Progenitor cell of endocrine pancreas (in vitro differentiated cells): ENCODE measurements at places on chromosomes 2 and 18.

DNA sequence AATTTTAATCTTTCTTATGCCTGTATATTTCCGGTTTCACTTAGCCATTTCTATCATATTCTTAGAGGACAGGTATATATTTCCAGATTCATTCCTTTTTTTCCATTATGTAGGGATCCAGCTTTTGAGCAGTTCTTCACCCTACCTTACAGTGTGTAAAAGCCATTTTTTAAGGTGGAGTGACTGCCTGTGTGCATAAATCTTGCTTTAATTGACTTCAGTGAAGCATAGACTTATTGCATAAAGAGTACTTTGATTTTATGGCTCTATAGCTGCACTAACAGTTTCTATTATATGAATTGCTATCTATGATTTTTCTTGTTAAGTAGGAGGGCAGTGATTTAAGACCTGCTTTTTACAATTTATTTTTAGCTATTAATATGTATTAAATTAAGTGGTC lies 132.6 kb downstream of the NYAP2 start:
- H3K36me3 ChIP-seq = no peaks in the 10 kb centered on the region
- no peak overlapping the region for H3K27ac ChIP-seq
- no peak for DNase-seq
- H3K4me3 ChIP-seq = no peak overlapping the region
- peaks cover 3% of the 10 kb centered on the region for H3K27me3 ChIP-seq

- no peak overlapping the region for H3K4me3 ChIP-seq
- H3K4me1 ChIP-seq = no peaks in the 10 kb centered on the region
- DNase-seq = no peak
- no peaks in the 10 kb centered on the region for H3K36me3 ChIP-seq
- peaks cover 11% of the 10 kb centered on the region for H3K27me3 ChIP-seq
Measured at GRCh38 chr2:217695033-217695520, 307.7 kb downstream of the TNS1 start.

DNA sequence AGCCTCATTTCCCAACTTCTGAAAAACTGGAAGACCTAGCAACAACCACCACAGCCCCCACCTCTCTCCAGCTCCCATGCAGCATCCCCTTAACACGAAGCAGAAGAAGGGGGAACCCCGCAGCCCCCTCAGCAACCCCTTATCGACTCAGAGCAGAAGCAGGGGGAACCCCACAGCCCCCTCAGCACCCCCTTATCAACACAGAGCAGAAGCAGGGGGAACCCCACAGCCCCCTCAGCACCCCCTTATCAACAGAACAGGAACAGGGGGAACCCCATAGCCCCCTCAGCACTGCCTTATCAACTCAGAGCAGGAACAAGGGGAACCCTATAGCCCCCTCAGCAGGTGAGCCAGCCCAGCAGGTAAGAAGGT lies 6.7 kb downstream of the SLC66A2 start:
- H3K4me1 ChIP-seq = peaks cover 13% of the 10 kb centered on the region
- peaks cover 14% of the 10 kb centered on the region for H3K36me3 ChIP-seq
- H3K27ac ChIP-seq = no peak overlapping the region
- no peak overlapping the region for H3K4me3 ChIP-seq

DNA sequence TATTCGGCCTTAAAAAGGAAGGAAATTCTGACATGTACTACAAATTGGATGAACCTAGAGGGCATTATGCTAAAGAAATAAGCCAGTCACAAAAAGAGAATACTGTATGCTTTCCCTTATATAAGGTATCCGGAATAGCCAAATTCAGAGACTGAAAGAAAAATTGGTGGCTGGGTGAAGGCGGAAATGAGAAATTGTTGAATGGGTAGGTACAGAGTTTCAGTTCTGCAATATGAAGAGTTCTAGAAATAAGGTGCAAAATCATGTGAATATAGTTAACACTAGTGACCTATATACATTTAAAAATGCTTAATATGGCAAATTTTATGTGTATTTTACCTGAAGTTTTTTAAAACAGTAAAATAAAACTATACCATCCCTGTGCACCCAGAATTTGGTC lies 43.1 kb downstream of the RMP24 start:
- H3K27ac ChIP-seq = peak overlapping the region; percentile 8
- no peaks in the 10 kb centered on the region for H3K27me3 ChIP-seq
- H3K4me1 ChIP-seq = peaks cover 2% of the 10 kb centered on the region
- H3K36me3 ChIP-seq = no peaks in the 10 kb centered on the region
- H3K4me3 ChIP-seq = no peak overlapping the region

DNA sequence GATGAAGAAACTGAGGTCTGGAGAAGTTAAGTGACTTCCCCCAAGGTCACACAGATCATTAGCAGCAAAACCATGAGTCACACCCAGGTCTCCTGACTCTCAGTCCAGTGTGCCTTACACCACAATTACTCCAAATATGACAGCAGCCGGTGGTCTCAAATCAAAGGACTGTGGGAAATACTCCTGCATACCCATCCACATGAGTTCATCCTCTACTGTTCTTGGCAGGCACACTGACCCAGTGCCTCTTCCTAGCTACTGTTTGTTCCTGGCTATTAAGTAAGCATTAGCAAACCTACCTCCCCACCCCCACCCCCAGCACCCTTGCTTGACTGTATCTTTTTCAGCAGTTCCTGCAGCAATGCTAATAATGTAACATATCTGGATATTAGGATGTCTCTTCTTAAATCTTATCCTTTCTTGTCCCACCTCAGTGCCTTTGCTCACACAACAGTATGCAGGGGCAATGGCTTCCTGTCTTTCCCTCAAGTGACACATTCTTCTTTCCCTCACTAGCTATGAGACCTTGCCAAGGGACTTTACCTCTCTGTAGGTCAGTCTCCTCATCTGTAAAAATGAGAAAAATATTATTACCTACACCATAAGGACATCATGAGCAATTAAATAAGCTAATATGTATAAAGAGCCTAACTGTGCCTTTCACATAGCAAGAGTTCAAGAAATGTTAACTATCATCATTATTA lies 46.2 kb downstream of the FAM98A start:
- peaks cover 6% of the 10 kb centered on the region for H3K4me1 ChIP-seq
- no peaks in the 10 kb centered on the region for H3K36me3 ChIP-seq
- no peak for DNase-seq
- no peaks in the 10 kb centered on the region for H3K27me3 ChIP-seq

- peak overlapping the region; percentile 0 for H3K27ac ChIP-seq
- no peak overlapping the region for H3K4me3 ChIP-seq
- no peak for DNase-seq
- peaks cover 46% of the 10 kb centered on the region for H3K27me3 ChIP-seq
Measured at GRCh38 chr2:120480346-120480902, 134.5 kb downstream of the INHBB start.

- H3K4me3 ChIP-seq = no peak overlapping the region
- peaks cover 54% of the 10 kb centered on the region for H3K4me1 ChIP-seq
- H3K27ac ChIP-seq = peak overlapping the region; percentile 29
- no peak for DNase-seq
- no peaks in the 10 kb centered on the region for H3K36me3 ChIP-seq
Measured at GRCh38 chr18:10138719-10139118, 224.9 kb downstream of the VAPA start.

DNA sequence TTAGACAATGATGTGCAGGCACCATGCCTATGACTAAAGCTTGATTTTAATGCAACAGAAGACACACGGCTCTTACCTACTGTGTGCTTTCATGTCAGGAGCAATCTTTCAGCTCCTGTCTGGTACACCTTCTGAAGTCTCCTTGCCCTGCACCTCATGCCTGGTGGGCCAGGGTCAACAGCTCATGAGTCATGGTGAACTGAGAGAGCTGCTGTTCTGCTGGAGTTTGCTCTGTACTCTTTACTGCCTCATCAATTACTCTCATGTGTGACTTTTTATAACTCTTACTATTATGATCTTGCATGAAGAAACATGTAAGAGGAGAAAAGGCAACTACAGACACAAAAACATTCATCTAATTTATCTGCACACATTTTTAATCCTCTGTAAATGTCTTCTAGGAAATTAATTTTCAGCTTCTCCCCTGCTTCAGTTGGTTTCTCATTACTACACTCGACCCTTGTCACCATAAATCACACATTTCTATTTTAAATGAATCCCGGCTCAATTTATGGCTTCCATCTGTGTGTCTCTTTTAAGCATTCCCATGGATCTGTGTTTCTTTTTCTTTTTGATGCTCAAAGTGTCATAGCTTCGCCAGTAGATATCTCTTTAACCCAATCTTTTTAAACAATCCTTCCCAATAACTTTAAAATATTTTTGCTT lies 9.7 kb downstream of the SERPINB7 start:
- H3K27ac ChIP-seq = no peak overlapping the region
- H3K36me3 ChIP-seq = no peaks in the 10 kb centered on the region
- DNase-seq = no peak
- H3K4me3 ChIP-seq = no peak overlapping the region

GRCh38 chr18:39846265-39846664 lies 2108.8 kb upstream of the PIK3C3 start:
- H3K27ac ChIP-seq = no peak overlapping the region
- no peak for DNase-seq
- H3K4me1 ChIP-seq = peaks cover 9% of the 10 kb centered on the region
- peaks cover 9% of the 10 kb centered on the region for H3K27me3 ChIP-seq

GRCh38 chr2:165815299-165816141 lies 21.5 kb upstream of the GALNT3 start:
- H3K27ac ChIP-seq = no peak overlapping the region
- no peaks in the 10 kb centered on the region for H3K27me3 ChIP-seq
- no peaks in the 10 kb centered on the region for H3K36me3 ChIP-seq
- H3K4me3 ChIP-seq = no peak overlapping the region

DNA sequence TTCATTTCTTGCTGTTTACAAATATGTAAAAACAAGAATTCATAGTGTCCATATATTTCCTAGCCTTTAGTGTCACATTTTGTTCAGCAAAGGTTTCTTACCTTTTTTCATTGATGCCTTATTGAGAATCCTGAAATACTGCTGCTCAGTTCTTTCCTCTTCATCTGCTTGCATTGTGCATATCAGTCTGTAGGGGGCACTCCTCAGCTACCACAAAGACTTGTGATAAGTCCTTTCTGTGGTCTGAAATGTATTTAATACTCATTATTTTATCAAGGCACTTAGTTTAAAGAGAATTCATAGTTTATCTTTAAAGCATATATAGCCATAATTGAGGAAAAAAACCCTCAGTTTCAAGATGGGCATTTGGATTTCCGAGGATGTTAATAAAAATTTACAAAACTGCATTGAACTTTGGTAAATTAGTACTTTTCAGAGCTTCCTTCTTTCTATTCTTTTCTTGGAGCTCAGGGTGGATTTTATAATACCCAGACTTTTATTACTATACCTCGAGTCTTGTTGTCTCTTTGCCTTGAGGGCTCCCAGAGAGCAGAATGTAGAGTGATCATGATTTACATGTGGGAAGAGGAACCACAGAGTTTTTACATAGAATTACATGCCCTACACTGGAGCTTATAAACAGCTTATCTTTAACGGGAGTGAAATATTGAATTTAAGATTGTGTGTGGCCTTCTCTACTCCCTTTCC lies 570.1 kb downstream of the PLCL1 start:
- no peak overlapping the region for H3K4me3 ChIP-seq
- no peak overlapping the region for H3K27ac ChIP-seq
- peaks cover 18% of the 10 kb centered on the region for H3K27me3 ChIP-seq
- DNase-seq = peak; percentile 18

GRCh38 chr2:71669628-71670429 lies 216.5 kb downstream of the DYSF start:
- H3K36me3 ChIP-seq = no peaks in the 10 kb centered on the region
- H3K4me1 ChIP-seq = no peaks in the 10 kb centered on the region
- no peak overlapping the region for H3K4me3 ChIP-seq

DNA sequence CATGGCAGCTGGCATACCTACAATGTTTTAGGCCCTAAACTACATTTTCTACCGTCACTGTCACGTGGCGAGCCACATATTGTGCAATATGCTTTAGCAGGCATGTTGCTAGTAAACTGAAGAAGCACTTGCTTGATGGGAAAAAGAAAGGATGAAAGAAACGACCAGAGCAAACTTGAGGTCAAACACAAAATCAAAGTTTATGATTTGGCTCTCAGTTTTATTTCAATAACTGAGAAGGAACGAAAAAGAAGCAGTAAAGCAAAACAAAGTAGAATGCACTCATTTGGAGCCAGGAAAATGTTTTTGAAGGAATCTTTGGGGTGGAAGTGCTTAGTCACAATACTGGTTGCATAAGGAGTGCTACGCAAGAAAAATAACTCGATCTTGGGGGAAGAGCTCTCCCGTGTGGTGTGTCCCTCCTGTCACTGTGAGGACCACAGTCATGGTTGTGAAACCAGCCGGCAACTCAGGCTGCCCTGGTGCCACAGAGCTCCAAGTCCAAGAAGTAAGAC lies 349.8 kb downstream of the RBM43 start:
- H3K4me3 ChIP-seq = no peak overlapping the region
- no peak for DNase-seq
- peaks cover 7% of the 10 kb centered on the region for H3K27me3 ChIP-seq
- peak overlapping the region; percentile 58 for H3K27ac ChIP-seq
- peaks cover 1% of the 10 kb centered on the region for H3K4me1 ChIP-seq
- H3K36me3 ChIP-seq = no peaks in the 10 kb centered on the region

- no peak overlapping the region for H3K4me3 ChIP-seq
- H3K4me1 ChIP-seq = peaks cover 4% of the 10 kb centered on the region
- H3K27ac ChIP-seq = no peak overlapping the region
- no peak for DNase-seq
- no peaks in the 10 kb centered on the region for H3K36me3 ChIP-seq
- H3K27me3 ChIP-seq = peaks cover 66% of the 10 kb centered on the region
Measured at GRCh38 chr2:75194184-75194868, 5.0 kb downstream of the TACR1 start.

DNA sequence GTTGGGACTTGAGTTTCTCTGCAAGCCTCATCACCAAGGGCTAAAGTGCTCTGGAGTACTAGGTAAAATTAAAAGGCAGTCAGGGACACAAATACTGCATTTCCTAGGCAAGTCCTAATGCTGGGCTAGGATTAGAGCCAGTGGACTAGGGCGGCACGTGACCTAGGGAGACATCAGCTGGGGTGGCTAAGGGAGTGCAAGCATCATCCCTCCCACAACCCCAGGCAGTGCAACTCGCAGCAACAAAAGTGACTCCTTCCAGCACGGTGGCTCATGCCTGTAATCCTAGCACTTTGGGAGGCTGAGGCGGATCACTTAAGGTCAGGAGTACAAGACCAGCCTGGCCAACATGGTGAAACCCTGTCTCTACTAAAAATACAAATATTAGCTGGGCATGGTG lies 30.7 kb upstream of the UPP2 start:
- no peak overlapping the region for H3K27ac ChIP-seq
- no peaks in the 10 kb centered on the region for H3K36me3 ChIP-seq
- no peak overlapping the region for H3K4me3 ChIP-seq
- DNase-seq = no peak
- no peaks in the 10 kb centered on the region for H3K4me1 ChIP-seq
